ENCODE measurements at places on chromosomes 11 and 22.

DNA sequence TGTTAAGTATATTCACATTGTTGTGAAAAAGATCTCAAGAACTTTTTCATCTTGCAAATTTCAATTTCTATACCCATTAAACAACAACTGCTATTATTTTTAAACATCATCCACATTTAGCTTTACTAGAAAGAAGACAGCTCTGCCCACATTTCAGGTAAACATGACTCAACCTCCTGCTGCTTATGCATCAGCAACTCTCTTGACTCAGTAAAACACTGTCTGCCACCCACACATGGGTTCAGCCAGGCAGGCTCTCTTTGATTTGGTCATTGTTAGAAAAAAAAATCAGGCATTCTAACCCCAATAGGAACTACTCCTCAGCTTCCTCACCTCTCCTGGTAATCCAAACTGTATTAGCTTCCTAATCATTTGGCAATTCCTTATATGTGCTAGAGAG lies 5.1 kb upstream of the ENDOD1 start:
- DNase-seq, result no peak

- DNase-seq, result no peak
Measured at GRCh38 chr11:3166268-3167142, 1.4 kb upstream of the OSBPL5 start.

DNA sequence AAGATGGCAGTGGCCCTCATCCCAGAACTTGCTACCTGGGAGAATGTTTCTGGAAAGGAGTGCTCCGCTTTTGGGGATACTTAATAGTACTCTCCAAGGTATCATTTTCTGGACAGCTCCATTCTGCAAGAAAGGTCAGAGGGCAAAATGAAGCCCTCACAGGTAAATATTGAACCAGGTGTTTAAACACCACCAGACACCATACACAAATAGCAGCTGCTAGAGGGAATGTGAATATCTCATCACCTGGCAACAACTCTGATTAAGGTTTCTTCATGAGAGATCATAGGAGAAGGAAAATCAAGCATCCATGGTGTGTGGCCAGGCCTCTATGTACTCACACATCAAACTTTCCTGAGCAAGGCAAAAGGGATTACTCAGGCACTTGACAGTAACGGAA lies 226.1 kb upstream of the FAT3 start:
- no peak for DNase-seq

DNA sequence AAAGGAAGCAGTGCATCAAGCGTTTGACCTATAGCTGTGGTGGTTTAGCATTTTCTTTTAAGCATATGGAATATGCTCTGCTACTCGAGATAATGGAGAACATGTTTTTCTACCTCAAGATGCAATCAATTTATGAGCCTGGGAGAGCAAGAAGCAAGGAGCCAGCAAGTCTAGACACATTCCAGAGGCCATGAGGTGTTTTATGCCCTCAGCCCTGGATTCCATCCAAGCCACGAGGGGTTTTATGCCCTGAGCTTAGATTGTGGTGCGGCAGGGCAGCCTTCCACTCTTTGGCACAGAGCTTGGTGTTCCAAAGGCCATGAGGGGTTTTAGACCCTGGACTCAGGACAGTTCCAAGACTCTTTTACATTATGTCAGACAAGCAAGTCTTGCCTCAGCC lies 11.7 kb upstream of the DNAJB13 start:
- no peak for DNase-seq

- DNase-seq, result no peak
Measured at GRCh38 chr11:95702526-95702925, 87.1 kb downstream of the FAM76B start.

DNA sequence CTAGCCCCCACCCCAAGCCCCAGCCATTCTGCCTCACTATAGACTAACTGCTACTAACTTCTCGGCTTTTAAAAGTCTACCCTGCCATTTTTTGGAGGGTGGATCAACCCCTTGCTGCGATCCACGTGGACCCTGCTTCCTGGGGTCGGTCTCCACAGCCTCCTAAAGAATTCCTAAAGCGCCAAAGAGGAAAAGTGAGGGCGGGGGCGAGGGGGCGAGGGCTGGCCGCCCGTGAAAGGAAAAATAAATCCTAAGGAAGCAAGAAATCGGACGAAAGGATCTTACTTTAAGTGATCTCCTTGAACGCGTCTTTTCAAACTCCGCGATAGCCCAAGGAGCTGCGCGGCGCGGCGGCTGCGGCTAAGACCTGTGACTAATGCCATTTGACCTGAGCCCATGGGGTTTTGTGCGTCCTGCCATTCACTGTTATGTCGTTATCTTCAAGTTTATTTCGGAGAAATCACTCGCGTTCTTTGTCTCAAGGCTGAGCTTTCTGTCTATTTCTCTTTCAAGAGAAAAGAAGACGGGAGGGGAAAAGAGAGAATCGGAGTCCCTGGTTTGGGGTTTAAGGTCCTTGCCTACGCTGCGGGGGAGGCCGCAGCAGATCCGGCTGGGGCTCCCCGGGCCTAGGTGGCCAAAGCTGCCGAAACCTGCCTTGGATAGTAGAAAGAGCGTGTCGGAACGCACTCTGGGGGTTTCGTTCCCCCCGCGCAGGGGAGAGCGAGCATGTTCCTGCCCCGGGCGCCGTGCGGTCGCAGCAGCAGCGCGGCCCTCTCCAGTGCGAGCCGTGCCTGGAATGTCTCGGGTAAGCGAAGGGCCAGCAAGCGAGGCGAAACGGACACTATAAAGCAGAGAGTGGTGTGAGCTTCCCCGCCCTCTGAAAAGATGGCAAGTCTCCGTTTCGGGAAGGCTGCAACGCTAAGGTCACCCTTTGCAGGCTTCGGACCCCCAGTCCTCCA lies 2.8 kb upstream of the DBX1 start:
- DNase-seq, result no peak

DNA sequence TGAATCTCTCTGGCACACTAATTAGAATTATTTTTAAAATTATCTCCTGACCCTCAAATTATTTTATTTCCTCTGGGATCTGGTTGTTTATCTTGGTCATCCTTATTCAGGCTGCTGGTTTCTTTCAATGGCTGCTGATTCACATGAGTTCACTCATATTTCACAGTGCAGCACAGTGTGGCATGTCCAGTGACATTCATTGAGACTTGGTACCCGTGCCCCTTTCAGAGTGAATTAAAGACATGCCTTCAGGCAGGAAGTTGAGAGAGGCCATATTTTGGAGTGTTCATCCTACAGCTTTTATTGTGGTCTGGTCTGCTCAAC lies 13.5 kb downstream of the DCPS start:
- DNase-seq, result no peak

DNA sequence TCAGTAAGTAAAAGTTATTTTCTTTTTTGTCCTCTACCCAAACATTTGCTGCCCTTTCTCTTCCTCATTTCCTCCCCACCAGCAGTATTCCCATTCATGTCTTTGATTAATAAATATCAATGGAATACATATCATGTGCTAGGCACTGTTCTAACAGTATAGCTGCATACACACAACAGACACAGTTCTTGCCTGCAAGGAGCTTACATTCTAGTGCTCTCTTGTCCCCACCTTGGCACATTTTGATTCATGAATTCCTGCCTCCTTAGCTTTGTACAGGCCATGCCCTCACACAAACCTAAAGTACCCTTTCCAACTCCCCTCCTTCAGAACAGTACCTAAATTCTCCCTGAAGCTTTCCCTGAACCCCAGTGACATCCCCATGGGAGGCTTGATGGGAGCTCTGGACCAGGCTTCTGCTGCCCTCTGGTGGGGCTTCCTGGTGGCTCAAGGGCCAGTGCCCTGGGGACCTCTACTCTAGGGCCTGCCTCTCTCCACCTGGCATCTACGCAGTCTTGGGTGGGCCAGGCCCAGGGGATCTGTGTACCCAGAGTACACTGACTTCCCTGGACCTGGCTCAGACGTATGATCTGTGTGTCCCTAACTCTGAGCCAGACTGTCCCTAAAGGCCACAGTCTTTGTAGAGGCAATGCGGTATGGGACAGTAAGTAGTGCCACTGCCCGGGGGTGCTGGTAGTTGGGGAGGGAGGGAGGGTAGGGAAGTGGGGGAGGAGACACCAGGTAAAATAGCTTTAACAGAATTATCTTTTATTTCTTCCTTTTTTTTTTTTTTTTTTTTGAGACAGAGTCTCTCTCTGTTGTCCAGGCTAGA lies 14.1 kb downstream of the RPS13 start:
- DNase-seq, result peak; percentile 10

DNA sequence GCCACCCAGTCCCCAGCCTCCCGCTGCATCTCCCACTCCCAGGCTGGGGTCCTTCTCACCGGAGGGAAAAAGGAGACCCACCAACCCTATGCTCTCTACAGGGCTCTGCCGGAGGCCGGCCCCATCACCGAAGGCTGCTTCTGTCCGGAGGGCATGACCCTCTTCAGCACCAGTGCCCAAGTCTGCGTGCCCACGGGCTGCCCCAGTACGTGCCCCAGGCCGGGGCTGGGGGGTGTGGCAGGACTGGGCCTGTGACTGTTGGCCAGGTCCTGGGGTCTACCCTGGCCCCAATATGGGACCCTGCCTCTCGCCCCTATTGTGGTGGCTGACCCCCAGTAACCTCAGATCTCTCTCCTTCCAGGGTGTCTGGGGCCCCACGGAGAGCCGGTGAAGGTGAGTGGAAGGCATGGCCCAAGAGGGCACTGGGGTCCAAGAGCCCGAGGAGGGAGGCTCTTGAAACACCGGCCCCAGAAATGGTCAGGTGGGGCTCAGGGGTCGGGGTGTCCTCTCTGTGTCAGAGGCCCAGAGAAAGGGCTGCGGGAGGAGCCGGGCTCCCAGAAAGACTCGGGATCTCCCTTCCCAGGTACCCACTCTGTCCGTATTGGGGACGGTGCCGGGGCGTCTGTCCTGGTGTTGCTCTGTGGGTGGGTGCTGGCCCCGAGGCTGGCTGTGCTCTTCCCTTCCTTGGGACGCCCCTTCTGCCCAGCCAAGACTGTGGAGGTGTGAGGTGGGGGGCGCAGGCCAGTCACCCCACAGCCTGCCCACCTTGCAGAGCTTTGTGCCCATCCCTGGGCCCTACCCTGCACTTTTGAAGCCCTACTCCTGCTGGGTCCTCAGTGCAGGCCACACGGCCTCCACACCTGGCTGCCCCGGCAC lies 26.1 kb upstream of the MUC5B start:
- DNase-seq, result no peak
